ENCODE measurements at places on chromosomes 7 and 10.
A peak's percentile ranks its signal among the peaks of the same experiment; 100 is the strongest.

DNA sequence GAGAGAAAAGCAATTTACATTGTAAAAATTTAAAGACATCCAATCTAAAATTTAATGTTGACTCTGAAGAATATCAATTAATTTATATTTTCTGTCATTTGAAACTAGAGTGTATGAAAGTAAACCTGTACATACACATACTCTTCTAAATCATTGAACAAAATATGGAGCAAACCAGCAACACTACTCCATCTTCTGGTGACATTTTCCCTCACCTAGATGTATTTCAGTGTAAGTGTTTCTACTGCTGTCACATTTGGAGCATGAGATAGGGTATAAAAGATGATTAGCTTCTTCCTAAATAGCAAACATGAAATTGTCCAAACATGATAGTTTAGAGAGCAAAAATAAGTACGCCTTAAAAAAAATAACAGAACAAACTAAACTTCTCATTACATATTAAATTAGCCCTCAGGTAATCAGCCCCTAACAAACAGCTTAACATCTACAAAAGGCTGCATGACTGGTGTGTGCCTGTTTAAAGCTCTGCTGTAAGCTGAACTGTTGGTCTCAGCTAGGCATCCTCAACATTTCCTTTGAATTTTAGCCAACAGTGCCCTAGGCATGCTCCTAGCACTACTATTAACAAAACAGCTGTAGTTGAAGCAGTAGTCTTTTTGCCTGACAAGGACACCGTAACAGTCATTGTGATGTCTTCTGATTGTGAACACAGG lies 189.8 kb downstream of the CTNNA3 start:
- no peak for DNase-seq

DNA sequence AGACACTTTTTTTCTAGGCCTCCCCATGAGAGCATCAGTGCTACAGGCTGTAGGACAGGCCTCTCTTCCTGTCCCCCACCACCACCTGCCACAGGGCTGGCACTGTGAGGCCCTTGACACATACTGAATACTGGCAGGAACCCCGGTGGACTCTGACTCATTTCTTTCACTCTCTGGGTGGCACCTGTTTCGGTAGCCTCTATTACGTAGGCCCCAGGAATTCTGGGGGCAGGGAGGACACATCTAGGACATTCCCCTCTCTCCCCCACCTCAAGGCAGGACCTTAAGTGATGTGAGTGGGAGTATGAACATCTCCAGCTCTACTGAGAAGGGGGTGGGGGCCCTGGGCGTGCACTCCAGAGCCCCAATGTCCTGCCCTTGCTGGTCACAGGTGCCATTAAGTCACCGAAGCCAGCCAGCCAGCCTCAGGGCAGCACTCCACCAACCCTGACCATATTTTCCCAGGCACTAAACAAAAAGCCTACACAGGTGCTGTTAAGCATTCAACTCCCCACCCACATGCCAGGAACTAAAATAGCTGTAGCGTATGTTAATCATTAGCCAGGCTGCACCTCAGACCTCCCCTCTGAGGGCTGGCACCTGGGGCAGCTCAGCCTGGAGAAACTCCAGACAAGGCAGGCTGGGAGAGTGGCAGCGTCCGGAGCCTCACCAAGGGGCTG lies 8.9 kb downstream of the ANXA11 start:
- DNase-seq: peak; percentile 61

DNA sequence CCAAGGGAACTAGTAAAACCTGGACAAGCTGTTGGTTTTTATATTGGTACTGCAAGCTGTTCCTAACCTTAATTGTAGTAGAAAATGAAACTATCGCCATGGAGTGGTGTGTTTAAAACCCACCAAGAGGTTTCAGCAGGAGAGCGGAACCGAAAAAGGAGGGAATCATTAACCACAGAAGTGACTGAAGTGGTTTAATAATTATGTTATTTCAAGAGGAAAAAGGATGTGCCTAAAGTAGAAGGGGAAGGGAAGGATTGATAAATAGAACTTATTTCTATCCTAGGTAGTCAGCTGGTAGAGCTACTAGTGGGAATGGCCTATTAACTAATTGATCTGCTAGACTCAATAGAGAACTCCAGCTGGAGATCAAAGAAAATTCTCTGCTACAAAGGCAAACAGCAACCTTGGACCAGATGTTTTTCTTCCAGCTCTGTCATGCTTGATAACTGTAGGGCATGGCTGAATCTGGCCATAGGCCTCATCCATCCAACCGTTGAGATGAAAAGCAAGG lies 91.8 kb downstream of the BAMBI start:
- DNase-seq: no peak

DNA sequence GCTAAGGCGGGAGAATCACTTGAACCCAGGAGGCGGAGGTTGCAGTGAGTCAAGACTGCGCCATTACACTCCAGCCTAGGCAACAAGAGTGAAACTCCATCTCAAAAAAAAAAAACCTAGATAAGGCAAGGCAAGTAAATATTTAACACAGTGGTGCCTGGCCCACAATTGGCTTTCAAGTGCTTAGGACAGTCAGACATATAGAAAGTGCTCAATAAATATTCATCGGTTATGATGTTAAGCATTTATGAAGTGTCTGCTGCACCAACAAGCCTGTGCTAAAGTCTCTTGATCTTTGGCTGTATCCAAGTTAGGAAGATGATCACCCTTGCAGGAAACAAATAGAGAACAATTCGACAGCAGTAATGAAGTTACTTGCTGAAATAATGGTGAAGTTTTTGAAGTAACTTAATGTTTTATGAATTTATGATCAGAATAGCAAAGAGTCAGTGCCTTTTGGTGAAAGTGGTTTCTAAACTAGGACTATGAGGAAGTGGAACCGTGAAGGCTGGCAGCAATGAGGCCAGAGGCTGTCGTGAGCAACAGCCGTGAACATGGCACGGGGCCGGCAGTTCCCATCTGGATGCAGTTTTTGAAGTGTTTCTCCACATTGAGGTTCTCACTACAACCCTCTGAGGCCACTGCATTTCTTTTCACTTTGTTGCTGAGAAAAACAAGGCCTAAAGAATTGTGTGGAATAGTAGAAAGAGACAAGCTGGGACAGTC lies 48.1 kb upstream of the GATA3 start:
- no peak for DNase-seq

DNA sequence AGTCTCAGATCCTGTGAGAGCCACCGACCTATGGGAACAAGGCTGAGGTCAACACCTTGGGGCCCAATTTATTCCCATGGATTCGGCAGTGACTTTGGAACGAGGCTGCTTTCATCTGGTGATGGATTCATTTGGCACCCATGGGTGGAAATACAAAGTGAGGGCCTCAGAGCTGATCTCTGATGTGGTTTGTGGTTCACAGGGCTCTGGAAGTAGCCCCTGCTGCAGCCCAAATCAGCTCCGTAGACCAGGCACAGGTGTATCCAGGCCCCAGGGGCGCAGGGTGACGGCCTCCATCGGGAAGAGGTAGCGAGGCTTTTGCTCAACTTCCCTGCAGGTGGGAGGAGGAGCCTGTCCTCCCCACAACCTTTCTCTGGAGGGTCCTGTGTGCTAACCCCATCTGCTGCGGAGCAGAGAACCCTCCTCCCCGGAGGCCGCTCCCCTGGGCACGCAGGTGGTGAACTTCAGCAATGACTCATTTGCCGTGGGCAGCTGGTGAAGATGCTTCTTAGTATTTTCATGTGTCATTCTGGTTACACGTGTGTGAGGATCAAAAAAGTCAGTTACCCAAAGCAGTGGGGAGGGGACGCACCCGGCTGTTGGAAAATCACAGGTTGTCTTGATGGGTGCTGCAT lies 7.5 kb upstream of the JAKMIP3 start:
- no peak for DNase-seq

- no peak for DNase-seq
These were observed 8.3 kb upstream of the BCL7B start for GRCh38 chr7:73565675-73566340.

GRCh38 chr7:156896388-156897022 lies 3.5 kb upstream of the LMBR1 start:
- DNase-seq: no peak

GRCh38 chr10:21969326-21970287 lies 33.9 kb downstream of the DNAJC1 start:
- no peak for DNase-seq

DNA sequence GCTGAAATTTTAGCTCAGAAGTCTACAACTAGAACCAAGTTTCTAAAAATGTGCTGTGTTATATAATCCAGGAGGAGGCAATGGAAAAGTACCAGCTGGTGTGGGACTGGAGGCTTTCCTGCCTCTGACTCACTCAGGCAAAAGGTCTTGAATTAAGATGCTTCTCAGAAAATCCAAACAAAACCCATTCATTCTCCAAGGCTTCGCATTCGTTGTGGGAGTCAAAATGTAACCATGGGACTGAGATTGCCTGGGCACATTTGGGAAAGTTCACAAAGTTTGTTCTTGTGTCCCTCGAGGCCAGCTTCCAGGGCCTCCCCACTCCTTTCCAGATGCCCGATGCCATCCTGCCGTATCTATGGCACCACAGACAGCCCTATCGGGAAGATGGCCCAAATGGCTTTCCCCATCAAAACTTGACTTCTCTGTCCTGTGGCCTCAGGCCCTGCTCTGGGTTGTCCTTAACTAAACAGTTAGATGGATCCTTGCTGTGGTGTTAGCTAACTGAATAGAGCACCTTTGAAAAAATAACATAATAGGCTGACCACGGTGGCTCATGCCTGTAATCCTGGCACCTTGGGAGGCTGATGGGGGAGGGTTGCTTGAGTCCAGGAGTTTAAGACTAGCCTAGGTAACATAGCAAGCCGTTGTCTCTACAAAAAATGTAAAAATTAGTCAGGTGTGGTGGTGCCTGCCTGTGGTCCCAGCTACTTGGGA lies 180.5 kb downstream of the PFKFB3 start:
- no peak for DNase-seq

DNA sequence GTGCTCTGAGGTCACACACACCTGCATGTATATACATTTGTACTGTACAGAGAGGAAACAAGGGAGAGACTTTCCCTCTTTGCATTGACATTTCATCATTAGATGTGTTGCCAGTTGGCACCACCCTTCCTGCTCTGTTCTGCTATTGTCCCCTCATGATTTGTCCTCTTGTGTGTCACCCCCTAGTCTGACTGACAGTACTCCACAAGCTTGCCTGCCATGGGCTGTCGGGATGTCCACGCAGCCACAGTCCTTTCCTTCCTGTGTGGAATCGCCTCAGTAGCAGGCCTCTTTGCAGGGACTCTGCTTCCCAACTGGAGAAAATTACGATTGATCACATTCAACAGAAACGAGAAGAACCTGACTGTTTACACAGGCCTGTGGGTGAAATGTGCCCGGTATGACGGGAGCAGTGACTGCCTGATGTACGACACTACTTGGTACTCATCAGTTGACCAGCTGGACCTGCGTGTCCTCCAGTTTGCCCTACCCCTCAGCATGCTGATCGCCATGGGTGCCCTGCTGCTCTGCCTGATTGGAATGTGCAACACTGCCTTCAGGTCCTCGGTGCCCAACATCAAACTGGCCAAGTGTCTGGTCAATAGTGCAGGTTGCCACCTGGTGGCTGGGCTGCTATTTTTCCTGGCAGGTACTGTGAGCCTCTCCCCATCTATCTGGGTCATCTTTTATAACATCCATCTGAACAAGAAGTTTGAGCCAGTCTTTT lies 9.4 kb downstream of the CLDN12 start:
- no peak for DNase-seq

GRCh38 chr10:20698837-20699236 lies 198.3 kb downstream of the NEBL start:
- no peak for DNase-seq

- no peak for DNase-seq
These were observed 222.0 kb downstream of the BICC1 start for GRCh38 chr10:58734664-58735063.

DNA sequence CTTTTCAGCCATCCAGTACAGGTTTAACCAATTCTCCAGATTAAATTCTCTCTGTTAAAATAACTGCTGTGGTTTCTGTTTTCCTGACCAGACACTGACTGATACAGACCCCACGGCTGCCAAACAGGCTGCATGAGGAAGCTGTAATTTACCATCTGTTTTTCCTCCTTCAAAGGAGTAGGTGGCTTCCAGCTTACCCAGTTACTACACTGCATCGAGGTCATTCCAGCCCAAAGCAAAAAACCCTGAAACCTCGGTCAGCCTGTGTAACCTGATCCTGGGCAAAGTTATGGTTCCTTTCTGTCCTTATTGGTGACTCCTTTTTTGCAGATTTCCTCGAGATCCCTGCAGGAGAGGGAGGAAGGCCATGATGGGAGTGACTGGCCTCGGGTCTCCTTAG lies 27.9 kb upstream of the LOXL4 start:
- no peak for DNase-seq

GRCh38 chr7:88546808-88547207 lies 212.7 kb upstream of the ZNF804B start:
- no peak for DNase-seq

- DNase-seq: no peak
These were observed 652.1 kb downstream of the SDK1 start for GRCh38 chr7:3953133-3953532.

DNA sequence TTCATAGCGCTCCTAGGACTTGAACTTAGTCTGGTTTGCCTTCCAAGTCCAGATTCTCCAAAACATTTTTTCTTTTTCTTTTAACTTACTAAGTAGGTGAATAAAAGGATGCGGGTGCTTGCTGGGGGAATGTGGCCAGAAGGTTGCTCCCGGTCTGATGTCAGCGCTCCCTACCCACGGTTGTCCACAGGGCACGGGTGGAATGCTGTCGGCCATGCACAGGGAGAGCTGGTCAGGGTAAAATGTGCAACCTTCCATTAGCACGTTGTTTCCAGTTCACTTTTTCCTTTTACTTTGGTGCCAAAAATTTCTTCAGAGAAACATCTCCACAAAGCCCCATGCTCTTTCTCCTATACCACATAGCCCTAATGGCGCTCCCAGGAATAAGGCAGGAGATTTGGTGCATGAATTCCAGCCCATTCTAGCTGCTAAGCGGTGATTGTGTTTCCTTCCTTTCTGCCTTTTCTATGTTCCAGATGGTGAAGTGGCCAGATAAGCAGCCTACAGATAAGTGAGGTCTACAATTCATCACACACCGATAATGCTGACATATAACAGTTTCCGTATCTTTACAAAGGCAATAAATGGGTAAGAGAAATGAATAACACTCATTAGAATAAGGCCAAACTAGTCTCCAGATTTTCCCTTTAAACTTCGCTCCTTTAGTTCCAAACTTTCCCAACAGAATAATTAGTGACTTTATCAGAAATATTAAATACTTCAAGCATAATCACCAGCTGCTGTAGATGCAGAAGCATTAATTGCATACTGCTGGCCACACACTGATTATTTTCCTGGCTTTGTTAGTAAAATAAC lies 138.3 kb upstream of the FGFR2 start:
- no peak for DNase-seq

GRCh38 chr10:104559935-104560334 lies 81.2 kb upstream of the SORCS3 start:
- DNase-seq: no peak

- no peak for DNase-seq
These were observed 84.1 kb upstream of the LRRC18 start for GRCh38 chr10:49023752-49024151.

GRCh38 chr7:76225379-76225778 lies 23.7 kb downstream of the SRRM3 start:
- DNase-seq: no peak

- no peak for DNase-seq
These were observed 285.4 kb downstream of the GPR37 start for GRCh38 chr7:124480036-124480820.

- DNase-seq: no peak
These were observed 87.1 kb downstream of the CRTAC1 start for GRCh38 chr10:97943294-97943693.

- DNase-seq: no peak
These were observed 13.9 kb downstream of the ARHGAP19 start for GRCh38 chr10:97278491-97278989.
